Natural killer cell treated with Interleukin-12 subunit alpha and Interleukin-12 subunit beta and Interleukin-15 and Interleukin-18, amount 100 ng/mL, for 72 hours (primary cell): ENCODE measurements at places on chromosomes 5 and 9.

- H3K27me3 ChIP-seq: peaks cover 20% of the 10 kb centered on the region
- DNase-seq: no peak
- no peak overlapping the region for H3K4me3 ChIP-seq
- H3K36me3 ChIP-seq: no peaks in the 10 kb centered on the region
- no peak overlapping the region for H3K27ac ChIP-seq
- H3K4me1 ChIP-seq: no peaks in the 10 kb centered on the region
These were observed 69.6 kb upstream of the FSTL4 start for GRCh38 chr5:133681896-133682295.

DNA sequence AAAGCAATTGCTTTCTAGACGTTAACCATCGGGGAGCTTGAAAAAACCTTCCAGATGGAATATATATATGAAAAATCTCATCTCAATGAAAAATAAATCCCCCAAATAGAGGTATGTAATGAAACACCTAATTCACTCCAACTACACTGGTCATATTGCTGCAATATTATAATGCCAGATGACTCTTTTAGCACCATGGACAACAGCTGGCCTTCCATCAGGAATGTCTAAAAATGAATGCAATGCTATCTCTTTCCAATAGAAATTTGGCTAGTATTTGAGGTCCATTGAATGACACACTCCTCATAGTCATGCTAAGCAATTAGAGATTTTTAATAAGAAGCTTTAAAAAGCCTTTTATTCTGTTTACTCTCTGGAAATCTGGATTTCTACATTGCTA lies 340.2 kb upstream of the BRINP1 start:
- no peaks in the 10 kb centered on the region for H3K27me3 ChIP-seq
- H3K4me1 ChIP-seq: no peaks in the 10 kb centered on the region
- no peak overlapping the region for H3K27ac ChIP-seq

GRCh38 chr5:170238456-170239196 lies 5.8 kb downstream of the C5orf58 start:
- no peaks in the 10 kb centered on the region for H3K27me3 ChIP-seq
- H3K27ac ChIP-seq: no peak overlapping the region
- H3K36me3 ChIP-seq: no peaks in the 10 kb centered on the region

GRCh38 chr5:159161361-159162214 lies 47.8 kb downstream of the RNF145 start:
- DNase-seq: no peak
- peaks cover 14% of the 10 kb centered on the region for H3K4me1 ChIP-seq
- H3K27ac ChIP-seq: no peak overlapping the region
- H3K4me3 ChIP-seq: no peak overlapping the region
- peaks cover 27% of the 10 kb centered on the region for H3K36me3 ChIP-seq

DNA sequence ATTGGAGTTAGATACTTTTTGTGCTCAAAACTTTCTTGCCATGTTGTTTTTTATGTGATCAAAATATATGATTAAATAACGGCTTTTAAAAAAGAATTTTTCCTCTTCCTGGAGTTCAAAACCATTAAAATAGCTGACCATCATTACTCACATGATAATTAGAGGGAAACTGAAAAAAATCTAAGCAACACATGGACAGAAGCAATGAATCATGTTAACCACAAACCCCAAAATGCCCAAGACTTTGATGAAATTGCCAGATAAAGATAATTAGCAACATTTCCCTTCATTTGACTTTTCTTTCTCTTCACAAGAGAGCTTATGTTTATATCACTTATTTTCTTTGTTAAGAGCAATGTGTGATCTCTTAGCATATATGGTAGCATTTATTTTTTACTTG lies 1294.2 kb downstream of the EFNA5 start:
- no peak overlapping the region for H3K4me3 ChIP-seq
- no peaks in the 10 kb centered on the region for H3K27me3 ChIP-seq
- no peak overlapping the region for H3K27ac ChIP-seq
- no peak for DNase-seq

GRCh38 chr5:41748631-41749030 lies 121.6 kb downstream of the OXCT1 start:
- no peaks in the 10 kb centered on the region for H3K4me1 ChIP-seq
- H3K27ac ChIP-seq: no peak overlapping the region
- no peak for DNase-seq

- H3K36me3 ChIP-seq: no peaks in the 10 kb centered on the region
- DNase-seq: no peak
- H3K4me1 ChIP-seq: peaks cover 20% of the 10 kb centered on the region
- H3K27ac ChIP-seq: no peak overlapping the region
- H3K27me3 ChIP-seq: no peaks in the 10 kb centered on the region
- no peak overlapping the region for H3K4me3 ChIP-seq
These were observed 4.5 kb downstream of the PURA start for GRCh38 chr5:140118302-140118936.

GRCh38 chr9:124510650-124511425 lies 3.6 kb upstream of the NR5A1 start:
- no peak overlapping the region for H3K27ac ChIP-seq
- no peaks in the 10 kb centered on the region for H3K4me1 ChIP-seq
- peaks cover 10% of the 10 kb centered on the region for H3K27me3 ChIP-seq
- H3K4me3 ChIP-seq: no peak overlapping the region
